ENCODE measurements at places on chromosomes 5 and 9.

DNA sequence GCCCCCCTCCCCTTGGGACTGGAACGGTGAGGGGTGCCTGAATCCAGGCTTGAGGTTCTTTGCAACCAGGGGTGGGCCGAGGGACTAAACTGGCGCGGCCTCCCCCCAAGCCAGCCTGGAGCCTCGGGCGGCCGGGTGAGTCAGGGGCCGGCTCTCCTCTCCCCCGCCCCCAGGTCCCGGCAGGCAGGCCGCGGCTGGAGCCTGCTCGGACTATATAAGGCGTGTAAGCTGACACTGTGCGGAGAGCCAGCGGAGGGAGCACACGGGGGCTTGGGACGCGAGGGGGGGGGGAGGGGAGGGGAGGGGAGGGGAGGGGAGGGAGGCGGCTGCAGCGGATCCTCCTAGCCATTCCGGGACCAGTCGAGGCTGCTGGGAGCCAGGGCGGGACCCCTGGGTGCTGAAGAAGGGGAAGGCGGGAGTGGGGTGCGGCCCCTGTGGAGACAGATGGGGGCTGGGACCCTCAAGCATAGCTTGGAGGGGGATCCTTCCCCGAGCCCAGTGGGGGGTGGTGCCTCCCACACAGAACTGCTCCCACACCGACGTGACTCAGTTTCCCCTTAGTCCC lies 595 bp downstream of the PDLIM7 start:
- DNase-seq = peak; percentile 94

DNA sequence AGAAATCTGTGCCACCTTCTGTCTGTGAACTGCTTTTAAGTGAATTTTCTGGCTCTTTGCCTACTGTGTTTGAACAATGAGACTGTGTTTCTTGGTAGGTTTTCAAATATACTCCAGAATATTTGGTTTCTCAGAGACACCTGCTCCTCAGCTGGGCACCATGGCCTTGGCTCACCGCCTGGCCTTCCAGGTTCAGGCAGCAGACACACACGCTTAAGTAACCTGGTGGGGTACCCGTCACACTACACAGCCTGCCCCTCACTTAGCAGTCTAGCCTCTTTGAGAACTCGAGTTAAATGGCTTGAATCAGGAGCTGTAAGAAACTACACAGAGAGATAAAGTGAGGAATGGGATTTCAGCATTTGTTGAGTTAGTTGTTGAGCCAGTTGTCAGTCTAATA lies 530.5 kb downstream of the MTRR start:
- no peak for DNase-seq

DNA sequence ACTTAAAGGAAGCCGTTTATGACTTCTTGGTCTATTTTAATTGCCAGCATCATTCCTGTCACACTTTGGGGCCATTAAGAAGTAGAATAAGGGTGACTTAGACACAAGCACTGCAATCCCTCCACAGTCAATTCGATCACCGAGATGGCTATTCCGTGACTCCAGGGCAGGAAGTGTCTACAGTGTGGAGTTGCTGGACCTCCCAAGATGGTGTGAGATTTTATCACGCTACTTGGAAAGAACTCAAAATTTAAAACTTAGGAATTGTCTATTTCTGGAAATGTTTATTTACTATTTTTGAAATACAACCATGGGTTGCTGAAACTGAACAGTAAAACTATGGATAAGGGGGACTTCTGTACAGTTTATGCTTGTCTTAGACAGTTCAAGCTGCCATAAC lies 6.2 kb downstream of the FBXL7 start:
- DNase-seq = no peak

- DNase-seq = no peak
Measured at GRCh38 chr5:110201791-110202190, 512.1 kb downstream of the MAN2A1 start.

GRCh38 chr9:135664266-135664665 lies 1.2 kb downstream of the LCN9 start:
- peak; percentile 16 for DNase-seq

GRCh38 chr5:40483316-40483715 lies 196.4 kb upstream of the PTGER4 start:
- DNase-seq = no peak

Measured in H9 (cell line).